ENCODE measurements at places on chromosomes 1 and 21.

GRCh38 chr1:8016895-8017241, 9.2 kb downstream of the ERRFI1 start:
- no peak for DNase-seq

DNA sequence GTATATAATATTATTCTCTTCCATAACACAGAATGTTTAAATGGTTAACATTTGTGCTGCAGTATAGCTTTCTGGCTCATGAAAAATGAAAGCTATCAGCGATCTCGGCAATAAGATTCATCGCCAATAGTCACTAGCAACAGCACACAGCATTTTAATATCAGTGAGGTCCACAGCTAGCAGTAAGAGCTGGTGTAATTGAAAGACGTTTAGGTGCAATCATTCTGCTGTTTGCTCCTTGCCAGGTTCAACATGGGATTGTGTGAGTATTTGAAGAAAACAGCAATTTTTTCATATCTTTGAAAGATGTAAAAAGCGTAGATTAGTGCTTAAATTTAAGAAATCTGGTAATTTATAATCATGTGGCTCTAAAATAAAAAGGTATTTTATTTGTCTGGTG, 20.1 kb downstream of the PRKACB start:
- no peak for DNase-seq

GRCh38 chr1:94319319-94320102, 82.1 kb upstream of the ARHGAP29 start:
- DNase-seq, result no peak

DNA sequence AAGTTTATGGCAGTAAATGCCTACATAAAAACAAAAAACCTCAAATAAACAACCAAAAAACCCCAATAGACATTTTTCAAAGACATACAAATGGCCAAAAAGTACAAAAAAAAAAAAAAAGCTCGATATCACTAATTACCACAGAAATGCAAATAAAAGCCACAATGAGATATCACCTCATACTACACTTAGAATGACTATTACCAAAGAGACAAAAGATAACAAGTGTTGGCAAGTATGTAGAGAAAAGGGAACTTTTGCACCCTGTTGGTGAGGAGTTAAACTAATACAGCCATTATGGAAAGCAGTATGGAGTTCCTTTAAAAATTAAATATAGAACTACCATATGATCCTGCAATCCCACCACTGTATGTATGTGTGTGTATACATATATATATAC, 21.1 kb downstream of the SLC25A24 start:
- DNase-seq, result no peak

DNA sequence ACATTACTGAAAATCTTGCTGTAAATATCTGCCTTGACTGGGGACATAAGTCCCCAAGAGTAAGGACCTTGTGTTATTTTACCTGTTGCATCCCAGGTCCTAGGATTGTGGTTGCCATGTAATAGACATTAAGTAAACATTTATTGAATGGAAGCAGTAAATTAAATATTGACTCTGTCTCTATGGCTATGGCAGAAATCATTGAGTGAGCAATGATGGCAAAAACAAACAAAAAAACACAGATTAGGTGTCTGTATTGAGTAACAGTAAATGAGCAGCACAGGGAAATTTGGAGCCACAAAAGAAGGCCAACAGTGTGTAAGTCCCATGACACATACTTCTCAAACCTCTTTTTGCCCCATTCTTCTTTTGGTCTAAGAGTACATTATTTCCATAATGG, 240.4 kb downstream of the NFIA start:
- no peak for DNase-seq

DNA sequence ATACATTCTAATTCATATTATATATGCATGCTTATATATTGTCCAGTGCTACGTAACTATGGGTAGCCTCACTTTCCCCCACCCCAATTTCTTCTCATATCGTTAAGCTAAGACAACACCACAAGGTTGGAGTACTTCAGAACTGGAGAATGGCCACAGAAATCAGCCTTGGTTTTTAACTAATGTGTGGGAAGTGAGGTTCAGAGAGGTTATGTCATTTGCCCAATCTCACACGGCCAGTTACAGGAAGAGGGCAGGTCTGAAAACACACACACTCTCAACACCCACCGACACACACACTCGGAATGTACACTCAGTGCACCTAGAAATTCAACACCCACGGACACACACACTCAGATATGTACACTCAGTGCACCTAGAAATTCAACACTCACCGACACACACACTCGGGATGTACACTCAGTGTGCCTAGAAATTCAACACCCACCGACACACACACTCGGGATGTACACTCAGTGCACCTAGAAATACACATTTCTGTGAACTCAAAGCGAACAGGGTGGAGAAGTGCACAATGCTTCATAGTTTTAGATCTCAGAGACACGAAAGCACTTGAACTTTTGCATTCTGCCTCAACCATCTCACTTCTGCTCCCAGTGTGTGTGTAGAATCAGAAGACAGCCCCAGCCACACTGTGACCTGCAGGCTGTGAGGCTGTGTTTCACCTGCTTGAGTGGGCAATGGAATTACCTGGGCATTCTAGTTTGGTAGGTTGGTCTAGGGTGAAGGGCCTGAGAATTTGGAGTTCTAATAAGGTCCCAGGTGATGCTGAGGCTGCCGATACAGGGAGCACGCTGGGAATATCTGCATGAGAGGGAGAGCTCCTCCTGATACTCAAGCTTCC, 170.4 kb downstream of the CLIC6 start:
- no peak for DNase-seq

GRCh38 chr1:13757693-13758092, 57.7 kb downstream of the PRDM2 start:
- DNase-seq, result no peak

DNA sequence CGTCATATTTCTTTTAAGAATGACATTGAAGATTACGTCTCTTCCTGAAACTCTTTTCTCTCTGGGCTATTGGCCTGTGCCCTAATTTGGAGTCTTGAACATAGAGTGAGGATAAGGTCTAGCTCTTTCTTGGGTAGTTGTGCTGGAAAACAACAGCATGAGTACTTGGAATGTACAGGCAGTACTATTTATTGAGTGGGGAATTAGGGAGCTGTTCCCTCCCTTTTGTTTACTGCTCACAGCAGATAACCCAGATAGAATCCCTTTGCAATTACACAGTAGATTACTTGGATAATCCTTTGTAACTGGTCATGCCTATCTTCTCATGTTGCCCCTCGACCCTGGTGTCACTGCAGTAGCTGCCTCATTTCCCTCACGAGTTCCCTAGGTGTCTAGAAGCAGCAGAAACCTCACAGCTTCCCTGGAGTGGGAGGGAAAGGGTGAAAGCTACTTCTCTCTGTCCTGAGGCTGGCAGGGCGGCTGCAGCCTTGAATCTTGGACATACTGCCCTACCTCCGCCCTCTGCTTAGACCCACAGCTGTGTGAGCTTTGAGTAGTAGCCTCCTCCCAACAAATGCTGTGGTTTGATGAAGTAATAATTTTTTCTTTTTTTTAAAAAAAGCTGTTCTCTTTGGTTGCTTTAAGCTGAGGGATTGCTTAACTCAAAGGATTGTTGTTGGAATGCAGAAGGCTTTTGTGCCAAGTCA, 70.6 kb downstream of the FGGY start:
- DNase-seq, result no peak

GRCh38 chr1:7380712-7381111, 390.4 kb upstream of the VAMP3 start:
- DNase-seq, result no peak

- no peak for DNase-seq
These were observed 9.7 kb upstream of the SRP9 start for GRCh38 chr1:225767634-225768540.

- no peak for DNase-seq
These were observed 147.5 kb downstream of the ZC3H11B start for GRCh38 chr1:219465212-219466093.

DNA sequence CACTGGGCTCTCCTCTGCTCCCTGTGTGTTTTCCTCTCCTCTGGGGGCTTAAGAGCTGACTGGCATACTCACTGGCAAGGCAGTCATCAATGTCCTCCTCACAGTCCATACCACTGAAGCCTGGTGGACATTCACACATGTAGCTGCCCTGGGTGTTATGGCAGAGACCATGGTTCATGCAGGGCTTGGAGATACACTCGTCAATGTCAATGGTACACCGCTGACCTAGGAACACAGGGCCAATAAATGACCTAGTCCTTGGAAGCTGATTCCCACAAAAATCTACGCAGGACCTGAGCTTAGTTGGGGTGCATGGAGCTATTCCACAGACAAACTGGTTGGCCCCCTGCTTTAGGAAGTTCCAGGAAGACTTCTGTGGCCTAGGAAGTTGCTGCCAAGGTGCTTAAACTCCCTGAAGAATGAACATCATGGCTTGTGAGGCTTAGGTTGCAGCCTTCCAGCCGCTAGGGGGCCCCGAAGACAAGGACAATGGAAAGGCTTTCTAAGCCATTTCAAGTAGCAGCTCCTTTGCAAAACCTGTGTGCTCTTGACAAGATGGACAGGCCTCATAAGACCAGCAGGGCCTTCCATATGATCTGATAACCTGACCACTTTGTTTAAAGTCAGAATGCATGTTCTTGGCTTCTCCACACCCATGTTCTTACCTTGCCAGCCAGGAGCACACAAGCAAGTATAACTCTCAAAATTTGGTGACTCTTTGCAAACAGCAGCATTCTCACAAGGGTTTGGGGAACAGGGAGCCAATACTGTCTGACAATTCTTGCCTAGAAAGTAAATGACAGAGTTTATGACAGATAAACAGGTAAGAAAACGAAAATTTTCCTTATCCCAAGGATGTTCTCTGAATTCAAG, 52.3 kb upstream of the ADAM30 start:
- DNase-seq, result peak; percentile 22

DNA sequence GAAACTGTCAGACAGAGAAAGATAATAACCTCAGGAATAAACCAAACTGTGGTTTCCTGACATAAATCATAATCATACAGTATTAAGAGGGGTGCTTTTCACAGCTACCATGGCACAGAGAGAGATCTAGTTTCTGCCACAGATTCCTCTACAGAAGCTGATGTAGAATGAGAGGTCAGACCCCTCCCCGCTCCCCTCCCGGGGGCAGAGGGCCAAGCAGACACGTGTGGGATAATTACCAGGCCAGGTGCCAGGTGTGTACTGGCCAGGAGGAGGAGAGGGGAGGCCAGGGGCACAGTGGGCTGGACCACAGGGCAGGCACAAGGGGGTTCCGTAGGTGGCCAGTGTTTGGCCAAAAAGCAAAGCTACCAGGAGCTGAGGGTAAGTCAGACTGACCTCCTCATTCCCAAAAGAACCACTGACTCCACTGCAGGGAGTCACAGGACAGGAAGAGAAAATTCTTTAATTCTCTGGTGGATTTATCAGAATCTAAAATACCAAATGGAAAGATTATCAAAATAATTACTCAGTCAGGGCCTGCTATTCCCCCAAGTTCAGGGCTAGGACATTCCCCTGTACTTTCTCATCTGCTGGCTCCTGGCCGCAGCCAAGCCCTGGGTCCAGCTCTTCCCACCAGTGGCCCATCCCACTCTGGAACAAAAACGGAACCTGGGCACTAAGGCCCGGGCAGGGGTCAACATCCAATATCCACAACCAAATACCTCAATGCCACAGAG, 30.0 kb downstream of the C2CD2 start:
- DNase-seq, result no peak

DNA sequence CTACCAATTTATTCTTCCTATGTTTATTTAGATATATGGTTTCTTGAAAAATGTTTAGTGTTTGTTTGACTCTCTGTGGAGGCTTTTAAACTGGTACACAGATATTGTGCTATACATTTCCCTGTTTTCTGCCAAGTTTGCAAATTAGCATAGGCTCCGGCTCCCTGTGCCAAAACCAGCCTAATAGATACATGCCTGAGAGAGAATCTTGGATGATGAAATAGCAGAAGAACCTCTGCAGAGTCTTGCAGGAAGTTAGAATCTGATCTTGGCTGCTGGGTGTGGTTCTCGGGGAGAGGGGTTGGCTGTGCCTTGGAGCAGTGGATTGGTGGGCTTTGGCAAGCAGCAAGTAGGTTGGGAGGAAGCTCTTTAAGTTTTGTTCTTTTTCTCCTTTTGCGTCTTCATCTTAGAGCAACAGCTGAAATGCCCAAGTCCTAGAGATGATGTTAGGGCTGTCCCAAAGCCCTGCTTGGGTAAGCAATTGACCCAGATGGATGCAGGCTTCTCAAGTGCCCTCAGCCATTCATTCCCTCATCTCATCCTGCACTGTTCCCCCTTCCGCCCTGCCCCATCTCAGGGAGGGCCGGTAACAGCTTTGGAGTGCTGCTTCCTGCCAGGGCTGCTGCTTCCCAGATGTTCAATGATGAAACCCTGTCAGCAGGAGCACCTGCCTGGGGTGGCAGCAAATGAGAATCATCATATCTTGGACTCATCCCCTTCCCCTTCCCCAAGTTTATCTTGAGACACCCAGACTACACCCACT, 9.3 kb downstream of the PLA2G2A start:
- DNase-seq, result no peak

- no peak for DNase-seq
These were observed 2.4 kb upstream of the NFIA start for GRCh38 chr1:61079898-61080336.

- DNase-seq, result no peak
These were observed 148.0 kb downstream of the GALNT2 start for GRCh38 chr1:230215031-230215430.
